ENCODE measurements at places on chromosomes 2 and 18.

DNA sequence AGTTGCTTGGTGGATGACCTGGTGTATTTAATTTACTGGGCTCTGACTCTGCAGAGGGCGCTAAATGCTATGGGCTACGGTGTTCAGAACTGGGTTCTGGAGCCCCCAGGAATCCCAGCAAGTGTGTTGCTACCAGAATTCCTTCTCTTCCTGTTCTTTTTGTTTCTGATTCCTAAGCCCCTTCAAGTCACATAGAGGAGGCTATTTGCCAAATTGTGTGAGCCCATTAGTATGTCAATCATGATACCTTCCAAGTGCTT lies 358.2 kb upstream of the SPRED2 start:
- DNase-seq: no peak

DNA sequence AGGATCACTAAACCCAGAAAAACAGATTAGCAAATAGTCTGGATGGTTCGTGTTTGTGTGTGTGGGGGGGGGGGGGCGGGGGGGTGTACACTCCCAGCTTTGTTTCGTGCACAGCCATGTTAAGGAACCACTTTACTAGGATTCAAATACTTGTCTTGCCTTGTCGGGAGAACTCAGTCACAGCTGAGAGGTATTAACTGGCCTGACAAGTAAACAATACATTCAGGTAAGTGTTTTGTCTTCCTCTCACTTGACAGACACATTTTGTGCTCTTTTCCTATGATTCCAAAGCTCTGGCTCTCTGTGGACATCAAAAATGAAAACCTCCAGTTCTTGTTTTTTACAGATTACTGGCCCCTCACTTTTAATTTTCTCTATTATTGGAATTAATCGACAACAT lies 173.5 kb downstream of the LRP1B start:
- DNase-seq: no peak

- DNase-seq: no peak
These were observed 25.3 kb downstream of the TMEM127 start for GRCh38 chr2:96240341-96241038.

DNA sequence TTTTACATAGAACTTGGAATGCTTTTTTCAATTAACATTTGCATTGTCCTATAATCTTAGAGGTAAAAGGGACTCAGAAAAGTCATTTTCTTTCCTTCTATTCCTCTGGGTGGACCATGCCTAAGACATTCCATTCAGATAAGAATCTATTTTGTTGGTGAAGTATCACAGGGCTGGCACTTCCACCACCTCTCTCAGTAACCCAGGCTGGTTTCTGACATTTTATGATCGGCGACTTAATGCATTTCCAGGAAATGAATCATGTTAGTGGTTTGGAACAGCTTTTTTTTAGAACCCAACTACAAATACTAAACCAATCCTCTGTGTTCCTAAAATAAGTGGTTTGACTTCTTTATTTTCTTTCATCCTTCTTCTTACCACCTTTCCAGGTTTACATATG lies 27.0 kb downstream of the GAD1 start:
- DNase-seq: no peak

GRCh38 chr2:100407073-100407472 lies 10.4 kb downstream of the CHST10 start:
- DNase-seq: no peak

DNA sequence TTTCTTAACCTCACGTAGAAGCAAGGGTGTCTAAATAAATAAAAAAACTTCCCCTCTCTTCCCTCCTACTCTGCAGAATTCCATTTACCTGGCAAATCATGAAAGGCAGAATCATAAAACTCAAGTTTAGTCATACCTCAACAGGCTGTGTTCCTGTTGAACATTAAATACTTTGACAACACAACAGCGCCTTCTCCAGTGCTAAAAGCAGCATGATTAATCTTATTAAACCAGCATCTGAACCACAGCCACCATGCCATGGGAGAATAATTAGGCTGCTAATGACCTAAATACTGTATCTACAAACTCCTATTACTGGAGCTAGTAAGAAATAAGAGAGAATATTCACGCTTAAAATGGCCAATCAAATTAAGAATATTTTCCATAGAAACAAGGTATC lies 68.1 kb downstream of the CDH2 start:
- DNase-seq: no peak

DNA sequence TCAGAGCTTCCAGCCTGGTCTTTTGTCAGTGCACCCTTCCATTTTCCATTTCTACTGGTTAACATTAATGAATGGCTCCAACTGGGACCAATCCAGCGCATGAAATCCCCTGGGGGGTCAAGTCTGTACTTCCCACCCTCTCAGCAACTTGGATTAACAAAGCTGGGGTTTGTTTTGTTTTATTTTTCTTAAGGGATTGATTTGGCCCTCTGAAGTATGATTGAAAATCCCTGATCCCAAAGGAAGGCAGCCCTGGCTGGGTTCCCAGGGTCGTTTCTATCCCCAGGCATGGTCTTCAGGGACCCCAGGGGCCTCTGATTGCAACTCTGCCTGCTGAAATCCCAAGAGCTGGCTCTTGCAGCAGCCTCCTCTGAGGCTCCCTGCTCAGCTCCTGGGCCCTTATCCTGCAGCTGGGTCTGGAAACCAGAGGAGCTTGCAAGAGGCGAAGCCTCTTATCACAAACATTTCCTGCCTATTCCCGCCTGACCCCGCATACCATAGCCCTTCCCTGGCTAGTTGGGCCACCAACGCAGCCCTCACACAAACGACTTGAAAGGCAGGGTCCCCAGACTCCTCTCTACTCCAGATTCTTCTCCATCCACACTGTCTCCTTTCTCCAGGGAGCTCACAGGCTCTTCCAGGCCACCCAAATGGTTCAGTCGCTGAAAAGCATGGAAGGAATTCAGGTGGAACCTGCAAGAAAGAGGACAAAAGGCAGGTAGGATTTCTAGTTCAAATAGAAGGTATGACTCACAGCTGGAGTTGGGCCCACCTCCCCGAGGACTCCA lies 109.7 kb upstream of the PKDCC start:
- DNase-seq: no peak

DNA sequence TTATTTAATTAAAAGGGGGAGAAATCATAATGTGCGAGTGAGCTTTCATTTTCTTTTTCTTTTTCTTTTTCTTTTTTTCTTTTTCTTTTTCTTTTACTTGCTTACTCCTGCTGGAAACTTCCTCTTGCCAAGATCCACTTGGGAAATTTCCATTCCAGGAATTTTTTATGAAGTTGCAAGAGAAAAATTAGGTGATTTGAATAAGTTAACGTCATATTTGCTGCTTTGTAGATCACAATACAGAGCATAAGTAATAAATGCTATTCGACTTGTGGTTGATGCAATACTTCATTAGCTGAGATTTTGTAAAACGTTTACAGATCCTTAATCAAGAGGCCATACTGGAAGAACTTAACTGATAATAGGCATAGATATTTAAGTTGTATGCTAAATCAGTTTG lies 354.7 kb upstream of the SMIM21 start:
- no peak for DNase-seq

DNA sequence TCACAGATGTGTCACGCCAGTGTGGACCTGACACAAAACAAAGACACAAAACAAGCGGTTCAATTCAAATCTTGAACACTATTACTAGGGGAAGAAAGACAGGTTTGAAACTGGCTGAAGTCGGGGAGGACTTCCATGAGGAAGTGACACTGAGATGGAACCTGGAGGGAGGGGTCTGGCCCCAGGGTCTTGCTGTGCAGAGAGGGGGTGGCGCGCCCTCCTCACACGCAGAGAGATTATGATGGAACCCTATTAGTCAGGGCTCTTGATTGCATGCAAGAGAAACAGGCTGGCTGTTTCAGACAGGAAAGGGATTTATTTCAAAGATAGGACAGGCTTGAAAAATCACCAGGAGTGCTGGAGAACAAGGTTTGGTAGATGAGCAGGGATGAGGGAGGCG lies 363.6 kb upstream of the HS6ST1 start:
- no peak for DNase-seq

- no peak for DNase-seq
These were observed 77.8 kb upstream of the ARHGAP15 start for GRCh38 chr2:143051465-143051864.

DNA sequence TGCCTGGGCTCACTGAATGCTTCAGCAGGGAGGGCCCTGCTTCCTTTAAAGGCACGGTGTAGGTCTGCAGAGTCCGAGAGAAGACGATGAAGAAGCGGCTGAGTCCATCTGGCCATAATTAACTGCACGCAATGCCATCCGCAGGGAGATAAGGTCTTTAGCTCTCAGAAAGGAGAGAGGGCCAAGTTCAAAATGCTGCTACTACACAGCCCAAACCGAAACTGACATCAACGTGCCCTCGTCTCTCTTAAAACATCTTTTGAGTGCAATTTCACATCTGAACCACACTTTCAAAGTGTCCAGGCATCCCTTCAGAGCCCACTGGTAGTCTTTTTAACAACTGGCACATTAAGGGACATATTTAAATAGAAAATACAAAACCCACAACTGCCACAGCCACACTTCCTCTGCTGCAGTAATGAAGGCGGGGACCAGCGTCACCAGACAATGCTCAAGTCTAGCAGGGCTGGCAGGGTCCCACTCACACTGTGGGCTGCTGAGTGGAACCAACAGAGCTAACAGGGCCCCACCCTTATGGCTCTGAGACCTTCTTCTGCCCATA lies 35.8 kb downstream of the ST3GAL5 start:
- peak; percentile 70 for DNase-seq

DNA sequence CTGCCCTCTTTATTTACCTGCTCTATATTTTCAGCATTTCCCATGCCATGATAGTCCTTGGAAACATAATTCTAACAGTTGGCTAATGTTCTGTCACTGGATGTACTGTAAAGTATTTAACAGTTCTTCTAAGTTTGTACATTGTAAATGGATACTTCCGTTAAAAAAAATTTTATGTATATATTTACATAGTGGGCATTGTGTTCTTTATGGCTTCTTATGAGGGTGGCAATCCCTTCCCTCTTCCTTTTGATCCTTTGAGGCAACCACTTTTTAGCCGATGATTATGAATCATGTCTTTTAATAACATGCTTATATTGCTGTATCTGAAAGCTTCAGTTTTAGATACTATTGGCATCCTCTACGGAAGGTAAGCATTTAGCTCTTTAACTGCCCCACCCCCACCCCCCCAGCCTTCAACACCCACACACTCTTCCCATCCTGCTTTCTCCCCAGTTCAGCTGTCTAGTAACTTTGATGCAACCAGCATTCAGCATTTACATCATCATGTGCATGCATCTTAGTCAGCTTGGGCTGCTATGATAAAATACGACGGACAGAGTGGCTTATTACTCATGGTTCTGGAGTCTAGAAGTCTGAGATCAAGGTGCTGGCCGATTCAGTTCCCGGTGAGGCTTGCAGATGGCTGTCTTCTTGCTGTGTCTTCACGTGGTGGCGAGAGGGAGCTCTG lies 21.0 kb upstream of the EDAR start:
- no peak for DNase-seq

- no peak for DNase-seq
These were observed 380.6 kb upstream of the TCF4 start for GRCh38 chr18:55968550-55968949.

DNA sequence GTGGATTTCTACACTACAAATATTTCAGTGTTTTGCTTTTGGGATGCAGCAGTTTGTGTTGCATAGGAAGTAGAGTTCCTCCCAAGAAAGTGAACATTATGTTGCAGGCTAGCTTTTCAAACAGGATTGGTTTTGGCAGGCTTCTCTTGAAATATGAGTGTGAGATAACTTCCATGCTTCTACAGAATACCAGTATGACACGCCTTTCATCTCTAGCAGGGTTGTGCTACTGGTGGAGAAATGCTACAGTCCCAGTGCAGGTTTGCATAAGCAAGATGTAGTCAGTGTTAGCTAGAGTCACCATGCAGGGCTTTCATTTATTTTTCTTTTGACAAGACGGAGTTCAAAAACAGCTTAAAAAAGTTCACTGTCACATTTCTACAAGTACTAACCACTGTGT lies 17.1 kb upstream of the CAVIN2 start:
- DNase-seq: no peak

DNA sequence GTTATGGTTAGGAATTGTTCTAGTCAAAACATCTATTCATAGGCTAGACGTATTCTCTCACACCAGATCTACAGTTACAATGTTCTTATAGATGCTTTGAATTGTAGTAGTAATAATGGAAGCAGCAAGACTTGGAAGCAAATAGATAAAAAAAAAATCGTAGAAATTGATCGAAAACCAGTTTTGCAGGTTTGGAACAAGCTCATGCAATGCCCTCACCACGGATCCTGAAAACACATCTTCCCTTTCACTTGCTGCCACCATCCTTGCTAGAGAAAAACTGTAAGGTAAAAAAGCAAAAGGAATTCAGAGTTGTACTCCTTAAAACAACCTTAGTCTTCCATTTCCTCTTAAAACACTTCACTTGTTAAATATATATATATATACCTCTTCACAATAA lies 4.4 kb downstream of the SULT1C4 start:
- no peak for DNase-seq

DNA sequence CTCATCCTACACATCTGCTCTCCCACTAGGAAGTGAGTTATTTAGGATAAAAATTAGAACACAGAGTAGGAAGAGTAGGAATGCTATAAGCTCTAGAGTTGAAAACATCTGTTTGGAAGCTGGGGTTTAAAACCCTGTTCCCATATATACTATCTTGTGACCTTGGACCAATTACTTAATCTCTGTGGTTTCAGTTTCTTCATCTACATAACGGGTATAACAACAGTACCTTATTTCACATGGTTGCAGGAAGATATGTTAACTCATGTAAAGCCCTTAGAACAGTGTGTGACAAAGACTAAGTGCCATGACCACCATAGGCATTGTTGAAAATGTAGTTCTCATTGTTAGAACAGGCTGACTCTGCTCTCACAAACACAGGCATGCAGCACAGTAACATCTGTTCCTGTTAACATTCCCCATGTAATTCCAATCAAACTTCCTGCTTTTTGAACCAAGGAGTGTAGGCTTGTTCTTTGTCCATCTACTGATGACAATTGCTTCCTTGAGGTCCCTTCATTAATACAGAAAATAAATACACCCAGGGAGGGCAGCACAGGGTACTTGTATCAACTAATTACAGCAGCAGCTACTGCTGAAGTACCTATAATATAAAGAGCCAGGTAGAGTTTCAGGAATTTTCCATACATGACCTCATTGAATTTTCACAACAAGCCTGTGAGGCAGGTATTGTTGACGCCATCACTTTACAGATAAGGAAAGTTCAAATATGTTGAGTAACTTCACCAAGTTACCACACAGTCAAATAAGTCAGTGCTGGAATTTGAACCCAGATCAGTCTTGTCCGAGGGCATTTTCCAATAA lies 204.2 kb downstream of the L3MBTL4 start:
- DNase-seq: no peak

DNA sequence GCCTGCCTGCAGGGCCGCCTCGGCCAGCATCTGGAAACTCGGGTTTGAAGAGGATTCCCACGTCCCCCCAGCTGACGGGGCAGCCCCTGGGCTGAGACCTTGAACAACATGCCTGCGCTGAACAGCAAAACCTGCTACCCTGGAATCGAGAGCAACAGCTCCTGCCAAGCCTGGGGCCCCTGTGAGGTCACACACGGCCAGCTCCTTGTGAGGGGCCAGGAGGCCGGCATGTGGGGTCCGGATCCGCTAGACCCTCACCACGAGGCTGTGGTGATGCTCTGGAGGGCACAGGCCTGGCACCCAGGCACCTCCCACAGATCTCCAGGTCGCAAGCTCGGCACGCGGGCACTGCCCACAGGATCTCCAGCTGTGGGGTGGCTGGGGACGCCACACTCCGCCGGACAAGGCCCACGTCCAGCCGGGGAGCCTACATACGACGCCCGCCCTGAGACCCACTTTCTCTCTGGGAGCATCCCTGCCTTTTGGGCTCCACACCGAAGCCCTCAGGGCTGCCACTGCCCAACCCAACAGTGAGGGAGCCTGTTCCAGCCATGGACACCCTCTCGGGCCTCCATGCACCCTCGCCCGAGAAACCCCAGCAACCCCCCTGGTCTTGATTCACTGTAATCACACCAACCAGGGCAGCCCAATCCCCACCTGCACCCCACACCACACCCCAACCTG lies 34.1 kb downstream of the SLC66A2 start:
- DNase-seq: no peak

All from CD8-positive, alpha-beta memory T cell (primary cell).